T-helper 9 cell (primary cell): ENCODE measurements at places on chromosomes 11 and 22.

GRCh38 chr11:76148231-76148630 is 58.1 kb downstream of the WNT11 start:
- DNase-seq, result no peak

DNA sequence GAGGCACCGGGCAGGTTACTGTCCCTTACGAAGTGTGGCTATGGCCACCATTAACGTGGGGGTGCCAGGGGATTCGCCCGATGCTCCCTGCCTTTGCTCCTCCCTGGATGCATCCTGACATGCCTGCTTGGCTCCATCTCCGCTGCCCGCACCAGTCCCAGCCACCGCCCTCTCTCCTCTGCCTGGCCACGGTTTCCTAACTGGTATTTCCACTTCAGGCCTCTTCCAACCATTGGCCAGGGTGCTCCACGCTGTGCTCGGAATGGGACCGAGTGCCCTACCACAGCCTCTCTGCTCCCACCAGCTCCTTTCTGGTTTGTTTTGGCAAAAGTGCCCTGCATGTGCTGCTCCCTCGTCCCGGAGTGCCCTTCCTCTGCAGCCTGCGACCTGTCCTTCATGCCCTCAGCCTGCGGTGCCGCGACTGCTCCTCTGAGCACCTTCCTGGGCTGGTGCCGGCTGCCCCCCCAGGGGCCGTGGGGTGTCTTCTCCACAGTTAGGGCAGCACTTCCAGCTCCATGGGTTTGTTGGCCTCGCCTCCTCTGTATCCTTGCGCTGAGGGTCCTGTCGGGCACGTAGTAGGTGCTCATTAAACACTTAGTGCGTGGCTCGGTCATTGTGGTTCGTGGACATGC is 12.6 kb upstream of the GRAMD4 start:
- no peak for DNase-seq

- DNase-seq, result no peak
These were observed 11.2 kb downstream of the KREMEN1 start for GRCh38 chr22:29083933-29084591.

DNA sequence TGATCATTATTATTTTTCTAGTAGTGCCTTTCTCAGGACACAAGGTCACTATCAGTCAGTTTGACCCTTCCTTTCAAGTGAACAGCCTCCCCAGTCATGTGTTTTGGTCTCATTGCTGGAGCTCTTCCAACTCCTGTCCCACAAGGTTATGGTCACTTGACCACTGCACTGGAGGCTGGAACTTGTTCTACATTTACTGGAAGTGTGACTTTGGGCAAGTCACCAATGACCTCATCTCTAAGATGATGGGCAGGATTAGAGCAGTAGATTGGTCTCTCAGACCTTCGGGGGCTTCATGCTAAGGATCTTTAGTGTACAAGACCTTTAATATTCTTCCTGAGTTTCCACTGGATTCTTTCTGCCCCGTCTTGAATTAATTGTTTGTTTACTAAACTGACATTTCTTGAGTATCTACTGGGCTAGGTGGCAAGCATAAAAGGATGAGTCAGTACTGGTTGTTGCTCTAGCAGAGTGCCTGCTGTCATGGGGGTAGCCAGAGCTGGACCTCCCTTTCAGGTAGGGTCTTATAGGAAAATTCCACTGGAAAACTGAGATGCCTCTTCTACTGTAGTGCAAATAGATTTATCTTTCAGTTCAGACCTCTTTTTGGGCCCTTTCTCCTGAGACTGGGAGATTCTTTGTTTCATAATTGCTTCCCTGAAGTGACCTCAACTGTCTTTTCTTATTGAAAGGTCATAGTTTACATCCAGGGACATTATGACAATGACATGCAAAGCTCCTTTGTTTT is 106.8 kb downstream of the GRAMD1B start:
- DNase-seq, result no peak

DNA sequence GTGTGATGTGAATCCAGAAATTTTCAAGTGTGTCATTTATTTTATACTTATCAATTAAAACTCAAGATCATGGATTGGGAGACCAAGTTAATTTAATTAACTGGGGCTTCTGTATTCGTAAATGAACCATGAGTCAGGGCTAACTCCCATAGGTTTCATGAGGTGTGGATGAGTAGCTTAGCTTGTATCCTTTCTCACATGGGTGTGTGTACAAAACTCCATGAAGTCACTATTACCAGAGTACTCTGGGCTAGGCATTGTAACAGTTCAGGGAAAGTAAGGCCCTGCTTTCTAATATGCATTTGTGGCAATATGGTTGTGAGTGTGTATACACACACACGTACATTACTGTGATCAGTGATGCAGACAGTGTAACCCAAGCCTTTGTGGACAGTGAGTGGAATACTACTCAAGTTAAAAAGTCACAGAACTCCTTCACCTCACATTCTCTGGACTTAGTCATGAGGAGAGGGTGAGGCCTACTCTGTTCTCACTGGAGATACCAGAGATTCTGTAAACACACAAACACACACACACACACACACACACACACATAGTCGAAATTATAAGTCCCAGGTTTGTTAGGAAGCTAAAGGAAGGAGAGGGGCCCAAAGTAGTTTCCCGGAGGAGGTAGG is 3.5 kb downstream of the CNTF start:
- DNase-seq, result no peak

GRCh38 chr22:41899992-41900651 is 14.8 kb downstream of the SHISA8 start:
- no peak for DNase-seq

- DNase-seq, result no peak
These were observed 5.8 kb upstream of the PAMR1 start for GRCh38 chr11:35531246-35531645.

- no peak for DNase-seq
These were observed 41.4 kb downstream of the ARL14EP start for GRCh38 chr11:30364139-30364836.

GRCh38 chr11:126790550-126791081 is 210.0 kb downstream of the KIRREL3 start:
- no peak for DNase-seq

- DNase-seq, result no peak
These were observed 4.9 kb downstream of the OR10A3 start for GRCh38 chr11:7936615-7937014.

GRCh38 chr11:118202599-118203422 is 22.0 kb downstream of the JAML start:
- peak; percentile 51 for DNase-seq

DNA sequence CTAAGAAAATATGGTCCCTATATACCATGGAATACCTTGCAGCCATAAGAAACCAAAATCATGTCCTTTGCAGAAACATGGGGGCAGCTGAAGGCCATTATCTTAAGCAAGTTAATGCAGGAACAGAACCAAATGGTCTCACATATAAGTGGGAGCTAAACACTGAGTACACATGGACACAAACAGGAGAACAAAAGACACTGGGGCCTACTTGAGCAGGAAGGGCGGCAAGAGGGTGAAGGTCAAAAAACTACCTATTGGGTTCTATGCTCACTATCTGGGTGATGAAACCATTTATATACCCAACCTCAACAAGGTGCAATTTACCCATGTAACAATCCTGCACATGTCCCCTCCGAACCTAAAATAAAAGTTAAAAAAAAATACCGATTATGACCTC is 22.5 kb downstream of the GAS2 start:
- no peak for DNase-seq

- DNase-seq, result no peak
These were observed 193.9 kb upstream of the RAG2 start for GRCh38 chr11:36791957-36792356.

DNA sequence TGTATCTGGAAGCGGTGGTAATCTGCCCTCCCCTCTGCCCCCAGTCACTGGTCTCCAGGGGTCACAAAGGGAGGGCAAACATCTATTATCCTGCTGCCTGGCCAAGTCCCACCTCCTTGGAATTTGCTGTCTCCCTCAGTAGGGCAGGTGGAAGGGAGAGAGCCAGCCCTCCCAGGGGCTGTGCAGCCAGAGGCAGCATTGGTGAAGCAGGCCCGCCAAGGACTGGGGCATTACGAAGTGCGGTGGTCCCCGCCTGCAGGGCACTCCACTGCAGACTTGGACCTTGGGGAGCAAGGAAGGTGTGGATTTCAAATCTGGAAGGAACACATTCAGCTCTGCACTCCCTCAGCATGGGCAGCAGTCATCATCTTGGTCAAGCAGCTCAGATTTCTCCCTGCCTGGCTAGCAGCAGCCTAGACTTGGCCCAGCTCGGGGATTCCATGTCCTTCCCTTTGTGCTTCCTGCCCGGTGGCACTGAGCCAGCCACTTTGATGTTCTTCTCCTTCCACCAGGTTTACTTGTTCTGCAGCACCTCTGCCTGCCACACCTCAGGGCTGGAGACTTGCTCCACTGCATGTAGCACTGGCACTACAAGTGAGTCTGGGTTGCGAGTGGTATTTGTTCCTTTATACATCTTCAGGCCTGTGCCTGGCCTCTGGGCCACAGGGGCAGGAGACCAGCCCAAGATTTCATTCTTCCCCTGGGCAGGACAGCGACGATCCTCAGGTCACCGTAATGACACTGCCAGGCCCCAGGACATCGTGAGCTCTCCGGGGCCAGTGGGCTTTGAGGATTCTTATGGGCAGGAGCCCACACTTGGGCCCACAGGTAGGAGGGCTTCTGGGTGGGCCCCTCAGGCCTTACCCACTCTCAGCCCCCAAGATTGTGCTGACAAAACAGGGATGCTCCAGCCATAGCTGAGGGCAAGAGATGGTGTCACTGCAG is 7.4 kb downstream of the ZP1 start:
- no peak for DNase-seq

DNA sequence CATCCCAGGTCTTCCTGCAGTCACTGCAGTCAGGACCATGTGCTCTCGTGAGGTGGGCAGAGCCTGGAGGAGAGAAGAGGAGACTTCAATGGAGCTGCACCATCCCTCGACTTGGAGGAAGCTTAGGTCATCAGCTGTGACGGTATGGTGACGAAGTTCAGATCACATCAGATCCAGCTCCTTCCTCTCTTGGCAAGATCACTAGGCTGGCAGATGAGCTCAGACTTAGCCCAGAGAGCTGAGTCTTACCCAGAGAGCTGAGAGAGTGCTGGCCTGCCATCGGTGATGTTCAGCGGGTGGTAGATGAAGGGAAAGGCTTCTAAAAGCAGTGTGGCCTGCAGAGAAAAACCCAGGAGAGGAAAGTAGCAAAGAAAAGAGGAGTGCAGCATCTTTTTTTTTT is 1.8 kb upstream of the SLC15A3 start:
- no peak for DNase-seq

DNA sequence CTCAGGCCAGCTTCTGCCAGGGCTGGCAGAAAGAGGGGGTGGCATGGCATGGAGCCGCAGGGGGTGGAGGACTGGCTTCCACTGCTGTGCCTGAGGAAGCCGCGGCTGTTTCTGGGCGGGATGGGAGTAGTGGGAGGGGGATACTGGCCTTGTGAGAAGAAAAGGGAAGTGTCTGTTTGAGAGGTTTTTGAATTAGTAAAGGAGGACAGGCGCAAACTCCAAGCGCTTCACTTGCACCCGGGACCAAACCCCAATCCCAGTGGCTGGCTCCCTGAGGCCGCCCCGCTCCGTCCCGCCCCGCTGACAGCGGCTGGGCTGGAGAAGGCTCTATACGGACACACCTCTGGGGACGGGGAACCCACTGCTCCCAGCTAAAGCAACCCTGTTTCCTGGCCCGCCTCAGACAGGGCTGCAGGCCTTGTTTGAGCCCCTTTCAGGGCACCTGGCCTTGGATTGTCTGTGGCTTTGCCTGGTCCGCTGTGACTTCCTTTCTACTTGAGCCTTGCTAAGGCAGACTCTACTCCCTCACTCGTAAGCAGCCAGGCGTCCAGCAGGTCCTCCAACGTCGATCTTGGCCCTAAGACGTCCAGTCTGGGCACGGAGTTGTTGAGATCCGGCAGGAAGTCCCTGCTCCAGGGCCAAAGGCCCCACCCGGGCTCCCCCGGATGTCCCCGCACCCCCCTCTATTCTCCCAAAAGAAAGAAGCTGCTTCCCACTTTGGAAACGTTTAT is 2.2 kb downstream of the APOA1 start:
- DNase-seq, result no peak

DNA sequence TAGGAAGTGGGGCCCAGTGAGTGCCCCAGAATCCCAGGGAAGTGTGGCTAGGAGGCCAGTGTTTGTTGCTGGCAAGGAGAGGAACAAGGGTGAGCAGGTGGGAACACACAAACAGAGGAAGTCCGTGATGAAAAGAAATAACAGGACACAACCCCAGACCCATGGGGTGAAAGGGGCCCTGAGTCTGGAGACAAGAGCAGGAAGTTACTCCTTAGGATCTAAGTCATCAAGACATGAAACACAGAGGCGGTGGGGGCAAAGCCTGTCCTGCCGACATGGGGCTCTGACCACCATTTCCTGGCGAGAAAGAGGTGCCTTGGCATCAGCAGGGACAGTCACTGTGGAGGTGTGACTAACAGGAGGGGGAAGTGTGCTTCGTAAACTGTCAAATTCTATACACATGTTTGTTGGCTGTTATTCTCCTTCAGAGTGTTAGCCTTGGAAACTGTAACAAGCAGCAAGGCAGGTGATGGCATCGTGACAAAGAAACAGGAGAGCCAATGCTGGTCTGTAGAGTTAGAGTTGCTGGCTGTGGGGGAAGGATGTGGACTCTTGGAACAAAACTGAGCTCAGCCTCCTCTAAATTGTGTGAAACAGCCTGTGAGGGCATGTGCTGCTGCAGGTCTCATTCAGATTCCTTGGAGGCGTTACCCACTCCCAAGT is 21.7 kb downstream of the CHST1 start:
- DNase-seq, result no peak

DNA sequence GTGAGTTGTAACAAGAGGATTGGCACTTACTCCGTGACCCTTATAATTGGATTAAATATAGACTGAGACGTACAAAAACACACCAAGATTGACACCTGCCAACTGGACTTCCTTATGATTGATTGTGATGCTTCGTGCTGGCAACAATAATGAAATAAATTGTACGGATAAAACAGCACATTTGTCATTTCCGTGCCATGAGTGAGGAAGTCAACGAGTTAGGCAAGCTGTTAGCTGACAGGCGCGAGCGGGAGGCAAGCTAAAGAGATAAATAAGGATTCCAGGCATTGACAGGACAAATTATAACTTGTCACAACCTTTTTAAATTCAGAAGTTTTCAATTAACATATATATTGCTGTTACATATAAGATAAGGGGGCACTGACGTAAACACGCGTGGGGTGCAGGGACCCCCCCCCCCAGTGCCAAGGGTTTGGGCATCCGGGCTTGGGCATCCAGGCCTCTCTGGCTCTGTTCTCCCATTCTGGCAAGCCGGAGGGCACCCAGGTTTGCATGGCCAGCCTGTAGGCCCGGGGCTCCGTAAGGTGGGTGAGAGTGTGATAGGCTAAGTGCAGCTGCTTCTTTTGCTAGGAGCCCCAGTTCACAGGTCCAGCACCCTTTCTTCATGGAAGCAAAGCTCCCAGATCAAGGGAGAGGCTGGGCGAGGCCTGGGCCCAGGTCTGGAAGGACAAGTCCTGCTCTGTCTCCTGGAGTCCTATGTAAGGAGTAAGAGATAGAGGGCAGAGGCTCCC is 11.2 kb upstream of the PAX6 start:
- DNase-seq, result no peak

- no peak for DNase-seq
These were observed 41.8 kb upstream of the SHANK2 start for GRCh38 chr11:71293961-71294782.
